ENCODE measurements at places on chromosomes 3 and 15. TPM values are rescaled to one million over a fixed set of nuclear protein-coding genes. Genes with fewer than 3 reads are reported as not detected.

The STOML1 gene
- 23.9 TPM for total RNA-seq

The MYRIP gene
- not detected for total RNA-seq

The FBXL22 gene
- total RNA-seq = 0.15 TPM

The GREM1 gene
- total RNA-seq = 141 TPM

The C3orf20 gene
- total RNA-seq = under 0.01 TPM

The PLSCR5 gene
- total RNA-seq = not detected

The EFCAB12 gene
- total RNA-seq = under 0.01 TPM

Data from smooth muscle cell of trachea (primary cell).